Caudate nucleus (tissue), 63 donors: ENCODE measurements at places on chromosomes 1 and 21.

DNA sequence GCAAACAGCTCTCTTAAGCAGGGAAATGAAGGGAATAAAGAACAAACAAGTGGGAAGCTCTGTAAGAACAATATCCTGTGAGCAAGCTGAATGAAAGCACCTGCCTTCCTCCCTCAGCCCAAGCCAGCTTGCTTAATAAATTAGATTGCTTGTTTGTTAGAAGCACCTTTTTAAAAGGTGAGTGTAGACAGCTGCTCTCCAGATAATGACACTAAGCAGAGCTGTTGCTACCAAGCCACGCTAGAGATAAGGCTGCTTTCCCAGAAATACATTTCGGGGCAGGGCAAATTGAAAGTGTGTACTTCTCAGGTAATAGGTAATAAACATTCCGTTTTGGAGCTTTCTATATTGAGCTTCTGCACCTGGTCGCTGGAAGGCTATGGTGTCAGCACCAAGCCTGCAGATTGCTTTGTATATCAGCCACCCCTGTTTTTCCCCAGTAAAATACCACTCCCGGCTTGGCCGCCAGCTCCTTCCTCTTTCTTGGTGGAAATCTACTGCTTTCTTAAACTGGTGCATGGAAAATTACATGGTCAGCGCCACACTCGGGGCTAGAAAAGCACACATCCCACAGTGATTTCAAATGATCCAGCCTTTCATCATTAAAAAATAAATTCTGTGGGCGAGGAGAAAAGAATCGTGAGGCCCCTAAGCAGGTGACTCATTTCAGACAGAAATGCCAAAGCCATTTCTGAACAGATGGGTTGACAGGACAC, 151.3 kb downstream of the ETS2 start:
- DNase-seq: no peak

DNA sequence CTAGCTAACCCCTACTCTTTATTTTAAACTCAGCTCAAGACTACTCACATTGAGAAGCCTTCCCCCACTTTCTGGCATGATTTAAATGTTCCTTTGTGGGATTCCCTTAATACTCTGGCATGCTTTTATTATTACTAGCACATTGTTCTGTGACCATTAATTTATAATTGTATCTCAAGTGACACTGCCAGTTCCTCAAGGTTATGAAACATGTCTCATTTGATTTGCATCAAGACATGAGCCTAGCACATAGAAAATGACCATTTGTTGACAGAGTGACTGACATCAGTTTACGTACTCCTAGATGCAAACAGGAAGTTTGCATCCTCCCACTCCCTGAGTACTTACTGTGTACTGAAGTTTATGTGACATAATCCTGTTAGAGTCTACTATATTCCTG, 15.2 kb downstream of the RGS4 start:
- no peak for DNase-seq

DNA sequence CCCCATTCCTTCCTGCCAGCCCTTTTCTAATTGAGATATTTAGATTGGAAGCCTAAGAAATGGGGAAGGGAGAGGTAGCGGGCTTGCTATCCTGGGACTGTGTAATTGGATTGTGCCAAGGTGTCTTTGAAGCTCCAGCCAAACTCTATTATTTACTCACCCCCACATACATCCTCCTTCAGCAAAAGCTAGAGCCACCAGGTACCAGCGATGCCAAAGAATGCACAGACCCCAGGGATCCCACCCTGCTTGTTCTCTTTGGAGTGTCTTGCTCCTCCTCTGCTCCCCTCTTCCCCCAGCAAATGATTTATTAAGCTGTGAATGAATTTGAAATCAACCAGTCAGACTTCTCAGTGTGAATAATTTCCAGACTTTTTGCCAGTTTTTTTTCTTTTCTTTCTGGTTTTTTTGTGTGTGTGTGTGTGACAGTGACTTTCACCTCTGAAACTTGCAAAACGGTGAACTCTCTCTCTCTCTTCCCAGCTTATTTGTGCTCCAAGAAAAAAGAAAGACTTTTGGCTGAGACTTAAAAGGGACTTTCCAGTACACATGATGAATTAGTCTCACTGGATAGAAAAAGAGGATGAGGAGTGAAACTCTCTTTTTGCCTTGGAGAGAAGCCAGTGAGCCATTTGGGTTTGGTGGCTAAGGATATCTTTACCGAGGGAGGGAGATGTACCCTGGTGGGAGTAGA, 1.8 kb downstream of the VASH2 start:
- no peak for DNase-seq

GRCh38 chr1:59199719-59200376, 97.0 kb upstream of the FGGY start:
- DNase-seq: no peak

GRCh38 chr1:22380024-22380785, 71.4 kb upstream of the ZBTB40 start:
- no peak for DNase-seq
